ENCODE measurements at places on chromosomes 12 and 14.

DNA sequence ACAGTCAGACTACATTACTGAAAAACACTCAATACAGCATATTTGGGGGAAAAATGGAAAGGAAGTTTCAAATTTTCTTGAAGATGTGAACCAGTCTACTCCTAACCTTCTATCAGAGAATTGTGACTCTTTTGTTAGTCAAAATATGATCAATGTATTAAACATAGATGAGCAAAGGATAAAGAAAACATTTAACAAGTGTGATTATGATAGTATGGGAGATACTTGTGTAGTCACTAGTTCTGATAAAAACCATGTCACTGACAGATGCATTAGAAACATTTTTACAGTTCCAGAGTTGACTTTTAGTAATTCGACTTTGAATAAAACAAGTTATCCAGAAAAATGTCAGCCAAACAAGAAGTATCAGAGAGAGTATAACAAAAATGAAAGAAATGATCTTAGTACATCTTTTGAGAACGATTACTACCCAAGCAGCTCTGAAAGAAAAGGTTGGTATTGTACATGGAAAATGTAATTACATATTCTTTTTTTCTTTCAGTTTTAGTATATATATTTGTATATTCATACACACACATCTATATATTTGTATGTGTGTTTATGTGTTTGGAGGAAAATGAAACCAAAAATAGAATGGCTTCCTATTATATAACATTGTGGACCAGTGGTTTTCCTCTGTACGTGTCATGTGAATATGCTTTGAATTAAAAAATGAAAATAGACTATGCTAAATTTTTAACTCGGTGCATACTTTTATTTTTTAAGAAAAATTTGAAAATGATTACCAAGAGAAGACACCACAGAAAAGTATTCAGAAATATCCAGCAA lies 63.3 kb upstream of the ABCD2 start:
- no peak for DNase-seq

DNA sequence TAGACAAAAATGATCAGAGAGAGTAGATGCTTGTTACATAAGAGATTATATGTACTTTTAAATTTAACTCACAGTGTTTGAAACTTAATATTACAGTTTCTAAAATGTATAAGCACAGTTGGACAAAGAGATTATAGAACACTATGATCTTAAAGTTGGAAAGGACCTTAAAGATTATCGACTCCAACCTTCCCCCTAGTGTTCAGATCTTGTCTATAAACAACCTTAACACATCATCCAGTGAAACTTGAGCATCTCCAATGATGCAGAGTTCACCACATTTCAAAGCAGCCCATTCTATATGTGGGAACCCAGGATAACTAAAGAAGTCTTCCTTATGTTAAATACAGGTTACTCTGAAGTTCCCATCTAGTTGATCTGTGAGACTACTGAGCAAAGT lies 480.8 kb downstream of the RMST start:
- DNase-seq = no peak

- DNase-seq = no peak
These were observed 189.3 kb upstream of the LHX5 start for GRCh38 chr12:113660936-113661335.

DNA sequence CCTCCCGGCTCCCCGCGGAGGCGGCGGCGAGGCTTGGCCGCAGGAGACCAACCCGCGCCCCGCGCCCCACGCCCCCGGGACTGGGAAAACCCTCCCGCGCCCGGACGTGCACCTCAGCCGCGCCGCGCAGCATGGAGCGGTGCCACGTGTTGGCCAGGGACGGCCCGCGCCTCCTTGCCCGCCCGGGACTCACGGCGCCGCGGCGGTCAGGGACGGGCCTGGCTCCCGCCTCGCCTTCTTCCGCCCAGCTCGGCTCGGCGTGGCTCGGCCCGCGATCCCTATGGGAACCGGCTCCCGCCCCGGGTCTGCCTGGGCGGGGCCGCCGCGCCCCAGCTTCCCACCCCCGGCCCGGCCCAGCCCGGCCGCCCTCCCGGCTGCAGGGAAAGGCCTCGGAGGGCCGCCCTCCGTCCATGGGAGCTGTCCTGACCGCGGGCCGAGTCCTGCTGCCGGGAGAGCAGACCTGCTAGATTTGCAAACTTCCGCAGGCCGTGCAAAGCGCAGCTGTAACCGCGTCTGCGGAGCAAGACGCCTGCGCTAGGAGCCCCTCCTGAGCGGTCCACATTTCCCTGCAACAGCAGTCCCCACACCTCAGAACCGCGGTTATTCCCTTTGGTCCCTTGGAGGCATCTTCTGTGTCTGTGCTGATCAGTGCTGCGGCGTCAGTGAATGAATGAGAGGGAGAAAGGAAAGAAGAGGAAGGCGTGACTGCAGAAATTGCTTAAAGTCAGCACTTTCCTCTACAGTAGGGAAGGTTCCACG lies at the start of gene CDKL1:
Gene CDKL1 (minus strand): TSS at position 251 of the 759 bp plus-strand sequence. CDS start 1,013 bp downstream, outside the sequence.
- peak; percentile 45 for DNase-seq

- no peak for DNase-seq
These were observed 414.5 kb downstream of the PCNX1 start for GRCh38 chr14:71321574-71322315.

DNA sequence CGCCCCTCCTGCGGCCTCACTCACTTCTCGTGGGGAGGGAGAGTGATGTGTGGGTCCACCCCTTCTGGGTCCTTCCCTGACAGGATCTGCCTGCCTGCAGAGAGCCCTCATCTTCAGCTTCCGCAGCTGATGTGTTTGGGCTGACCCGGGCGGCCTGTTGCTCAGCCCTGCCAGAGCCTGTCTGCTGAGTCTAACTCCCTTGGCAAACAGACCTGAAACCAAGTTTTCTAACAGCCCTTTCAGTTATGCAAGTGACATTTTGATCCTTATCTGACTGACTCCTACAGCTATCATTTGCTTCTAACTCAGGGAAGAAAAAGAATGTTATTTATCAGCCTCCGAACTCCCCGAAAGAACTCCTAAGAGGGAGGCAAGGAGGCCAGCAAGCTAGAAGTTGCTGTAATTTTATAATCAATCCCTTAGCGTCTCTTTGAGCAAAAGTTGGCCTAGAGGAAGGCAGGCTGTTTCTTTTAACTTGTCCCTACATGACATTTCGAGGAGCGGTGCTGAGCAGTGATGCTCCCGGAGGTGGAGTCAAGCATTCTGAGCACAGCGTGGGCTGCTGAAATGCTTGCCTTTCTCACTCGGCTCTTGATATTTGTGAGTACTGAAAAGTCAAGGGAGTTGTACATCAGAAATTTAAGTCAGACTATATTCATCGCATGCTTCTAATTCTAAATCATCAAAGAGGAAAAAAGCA lies 31.5 kb upstream of the CACNA2D4 start:
- no peak for DNase-seq

- no peak for DNase-seq
These were observed 43.9 kb upstream of the CTDSP2 start for GRCh38 chr12:57890191-57891115.

- no peak for DNase-seq
These were observed 286.7 kb downstream of the ZFP36L1 start for GRCh38 chr14:68506021-68506644.

GRCh38 chr14:79467835-79468234 lies 743.5 kb downstream of the DIO2 start:
- DNase-seq = no peak

DNA sequence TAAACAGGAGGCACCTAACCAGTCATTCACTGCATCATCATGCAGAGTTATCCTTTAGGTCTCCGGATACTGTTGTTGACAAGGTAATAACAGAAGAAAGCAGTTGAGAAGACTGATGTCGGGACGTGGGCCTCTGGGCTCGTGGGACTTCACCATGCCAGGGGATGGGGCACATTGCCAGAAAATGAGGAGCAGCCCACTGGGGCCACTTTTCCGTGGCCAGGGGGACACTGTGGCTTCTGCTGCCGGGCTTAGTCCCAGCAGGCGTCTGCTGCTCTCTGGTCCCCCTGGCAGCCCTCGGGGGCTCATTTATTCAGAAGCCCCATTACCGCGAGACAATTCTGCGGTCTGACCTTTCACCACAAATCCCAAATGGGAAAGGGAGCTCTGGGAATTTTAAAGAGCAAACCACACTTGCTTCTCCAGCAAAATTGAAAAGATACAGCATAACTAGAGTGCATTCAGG lies 201.2 kb downstream of the DAD1 start:
- DNase-seq = no peak

DNA sequence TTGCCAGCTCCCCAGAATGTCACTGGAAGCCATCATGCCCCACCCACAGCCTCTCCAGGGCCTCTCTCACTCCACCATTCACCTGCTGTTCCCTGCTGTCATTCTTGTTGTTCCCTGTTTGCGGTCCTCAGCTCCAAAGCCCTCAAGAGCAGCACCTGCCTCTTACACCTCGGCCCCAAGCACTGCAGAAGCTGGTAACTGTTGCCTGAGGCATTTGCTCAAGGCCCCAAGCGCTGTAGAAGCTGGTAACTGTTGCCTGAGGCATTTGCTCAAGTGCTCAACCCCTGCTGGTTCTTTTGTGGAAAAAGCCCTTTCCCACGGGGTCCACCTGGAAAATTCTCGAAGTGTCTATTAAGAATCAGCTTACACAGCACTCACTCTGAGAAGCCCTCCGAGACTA lies 78.0 kb downstream of the ARL6IP4 start:
- no peak for DNase-seq

- no peak for DNase-seq
These were observed 158.8 kb downstream of the TMTC3 start for GRCh38 chr12:88300931-88301330.

GRCh38 chr14:68974759-68975347 lies 4.2 kb downstream of the ACTN1 start:
- DNase-seq = no peak

DNA sequence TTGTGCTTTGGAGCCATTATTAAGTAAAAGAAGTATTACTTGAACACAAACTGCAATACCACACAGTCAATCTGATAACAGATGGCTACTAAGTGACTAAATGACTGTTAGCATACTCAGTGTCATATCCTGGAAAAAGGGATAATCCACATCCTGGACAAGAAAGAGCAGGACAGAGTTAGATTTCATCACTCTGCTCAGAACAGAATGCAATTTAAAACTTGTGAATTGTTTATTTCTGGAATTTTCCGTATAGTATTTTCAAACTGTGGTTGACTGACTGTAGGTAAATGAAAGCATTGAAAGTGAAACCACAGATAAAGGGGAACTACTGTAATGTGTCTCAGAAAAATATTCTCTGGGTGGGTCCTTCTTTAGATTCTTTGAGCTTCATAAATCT lies 458.8 kb downstream of the TMEM117 start:
- DNase-seq = no peak

GRCh38 chr12:851343-851742 lies 98.2 kb downstream of the RAD52 start:
- no peak for DNase-seq

DNA sequence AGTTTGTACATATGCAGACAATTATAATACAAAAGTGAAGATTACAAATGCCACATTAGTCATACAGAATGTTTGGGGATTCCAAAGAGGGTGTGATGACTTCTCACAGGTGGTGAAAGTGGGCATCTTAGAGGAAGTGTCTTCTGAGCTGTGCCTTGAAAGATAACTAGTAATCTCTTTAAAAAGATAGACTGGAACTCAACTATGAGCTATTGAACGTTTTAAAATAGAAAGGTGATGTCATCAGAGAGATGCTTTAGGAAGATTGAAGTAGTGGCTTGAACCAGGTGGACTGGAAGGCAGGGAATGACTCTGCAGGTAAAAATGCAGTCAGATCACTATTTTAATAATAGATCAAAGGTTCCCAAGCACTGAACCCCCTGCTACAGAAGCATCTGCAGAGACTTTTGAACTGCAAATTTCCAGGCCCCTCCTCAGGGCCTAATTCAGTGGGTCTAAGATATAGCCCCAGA lies 50.3 kb downstream of the SYT1 start:
- DNase-seq = no peak

- DNase-seq = no peak
These were observed 212.5 kb downstream of the CRADD start for GRCh38 chr12:93889516-93890212.

DNA sequence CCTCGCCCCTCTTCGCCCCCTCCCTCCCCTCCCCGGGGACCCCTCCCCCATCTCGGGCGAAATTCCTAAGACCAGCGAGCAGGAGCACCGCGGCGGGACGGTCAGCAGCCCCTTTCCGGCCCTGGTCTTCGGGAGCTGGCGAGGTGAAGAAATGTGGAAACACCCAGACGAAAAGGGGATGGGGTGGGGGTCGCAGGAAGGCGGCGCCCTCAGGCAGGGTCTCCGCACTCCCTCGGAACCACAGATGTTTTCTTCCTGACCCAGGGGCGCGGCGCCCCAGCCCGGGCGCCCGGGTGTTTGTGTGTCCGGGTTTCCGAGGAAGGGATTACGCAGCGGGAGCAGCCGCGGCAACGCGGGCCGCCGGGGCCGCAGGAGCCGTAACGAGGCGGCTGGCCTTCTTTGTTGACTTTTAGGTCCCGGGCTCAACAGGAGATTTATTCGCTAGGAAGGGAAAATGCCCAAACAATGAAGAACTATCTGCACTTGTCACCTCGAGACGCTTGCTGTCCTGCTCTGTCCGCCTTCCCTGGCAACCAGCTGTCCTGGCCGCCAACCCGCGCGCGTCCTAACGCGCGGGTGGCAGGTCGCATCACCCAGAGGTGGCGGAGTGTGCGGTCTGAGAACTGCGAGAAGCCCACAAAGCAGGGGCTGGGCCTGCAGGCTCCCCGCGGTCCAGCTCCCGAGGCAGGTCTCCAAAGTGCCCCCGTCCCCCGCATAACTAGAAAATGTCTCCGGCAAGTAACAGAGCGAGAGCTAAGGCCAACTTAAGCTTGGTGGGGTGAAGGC lies 7.0 kb downstream of the FOXA1 start:
- DNase-seq = no peak

GRCh38 chr12:122517877-122518276 lies 8.9 kb downstream of the RSRC2 start:
- no peak for DNase-seq

GRCh38 chr12:123905319-123905925 lies 67.2 kb downstream of the CCDC92 start:
- DNase-seq = peak; percentile 18

GRCh38 chr14:29930283-29930682 lies 2.6 kb upstream of the PRKD1 start:
- no peak for DNase-seq

DNA sequence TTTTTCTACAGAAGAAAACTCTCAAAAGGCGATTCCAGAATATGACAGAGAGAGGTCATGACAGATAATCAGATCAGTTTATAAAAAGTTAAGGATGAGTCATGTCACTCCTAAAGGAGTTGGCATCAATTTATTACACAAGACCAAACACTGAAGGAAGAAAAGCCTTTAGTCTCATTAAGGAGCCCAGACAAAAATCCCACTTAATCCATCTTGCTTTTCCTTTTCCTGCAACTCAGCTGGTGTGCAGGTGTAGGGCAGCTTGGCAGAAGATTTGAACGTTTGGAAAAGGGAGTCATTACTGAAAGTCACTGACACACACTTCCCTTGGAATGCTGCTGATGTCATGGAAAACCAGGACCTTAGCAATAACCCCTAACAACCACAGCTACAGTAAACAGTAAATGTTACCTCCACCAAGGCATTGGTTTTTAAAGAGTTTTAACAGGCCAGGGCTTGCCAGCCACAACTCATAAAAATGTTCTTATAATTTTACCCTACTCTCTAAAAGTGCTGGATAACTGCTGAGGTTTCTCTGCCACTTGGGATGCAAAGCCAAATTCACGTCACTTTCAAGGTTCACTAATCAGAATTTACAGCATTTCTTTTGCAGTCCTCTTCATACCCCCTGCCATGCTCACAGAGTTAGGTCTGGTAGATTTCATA lies 320.6 kb downstream of the RAD51B start:
- DNase-seq = no peak
